Hematopoietic multipotent progenitor cell treated with erythropoietin and hydrocortisone succinate and interleukin-3 and kit ligand, for 17 days (in vitro differentiated cells): ENCODE measurements at places on chromosomes 3 and 15.

DNA sequence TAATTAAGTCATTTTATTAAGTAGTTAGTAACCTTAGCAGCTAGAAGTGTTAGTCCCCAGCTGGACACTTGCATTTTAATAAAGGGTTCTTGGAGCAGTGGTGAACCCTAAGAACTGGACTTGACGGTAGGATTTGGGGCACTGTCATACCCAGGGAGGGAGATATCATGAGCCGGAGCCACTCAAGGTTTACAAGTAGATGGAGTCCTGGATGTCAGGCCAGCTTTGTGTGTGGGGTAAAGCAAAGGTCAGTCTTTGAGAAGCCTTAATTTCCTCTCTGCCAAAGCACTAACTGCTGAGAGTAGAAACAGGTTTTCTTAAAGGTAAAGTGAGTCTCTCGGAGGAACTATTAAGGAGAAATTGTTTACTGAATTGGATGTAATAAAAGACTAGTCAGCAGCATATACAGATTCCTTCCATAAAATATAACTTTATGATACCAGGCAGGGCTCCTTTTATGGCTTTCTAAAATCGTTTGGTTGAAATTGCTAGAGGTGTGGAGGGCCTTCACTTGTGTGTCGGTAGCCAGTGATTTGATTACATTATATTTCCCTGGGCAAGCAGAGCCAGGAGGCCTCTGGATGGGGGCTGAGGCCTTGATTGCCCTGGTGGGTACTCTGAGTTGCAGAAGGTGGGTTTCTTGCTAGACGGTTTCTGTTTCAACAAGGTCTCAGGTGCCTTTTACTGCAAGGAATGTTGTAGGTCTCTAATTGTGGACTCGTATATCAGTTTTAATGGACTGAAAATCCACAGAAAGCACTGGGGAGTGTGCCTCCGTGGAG lies 23.1 kb downstream of the SQOR start:
- DNase-seq, result no peak

DNA sequence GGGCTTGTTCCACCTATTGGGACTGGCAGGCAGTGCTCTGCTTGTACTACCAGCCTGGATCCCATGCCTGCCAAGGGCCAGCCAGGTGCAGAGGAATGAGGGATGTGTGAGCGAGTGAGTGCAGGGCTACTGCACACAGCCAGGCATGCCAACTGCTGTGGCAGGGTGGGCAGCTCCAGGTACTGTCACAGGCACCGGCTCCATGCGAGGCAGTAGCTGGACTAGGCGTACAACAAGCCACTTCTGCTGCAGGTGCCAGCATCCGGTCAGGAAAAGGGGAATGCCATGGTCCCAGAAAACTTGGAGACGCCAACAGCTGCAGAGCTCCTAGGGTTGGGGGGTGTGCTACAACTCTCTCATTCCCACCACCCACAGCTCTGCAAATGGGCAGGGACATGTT lies 1356.7 kb downstream of the SI start:
- no peak for DNase-seq

- no peak for DNase-seq
Observed at GRCh38 chr3:110174908-110175307, 837.6 kb upstream of the DPPA4 start.

GRCh38 chr3:69433969-69434325 lies 48.1 kb upstream of the FRMD4B start:
- no peak for DNase-seq

GRCh38 chr3:161049683-161050248 lies 55.4 kb downstream of the B3GALNT1 start:
- no peak for DNase-seq

- no peak for DNase-seq
Observed at GRCh38 chr15:33813891-33814290, 154.4 kb upstream of the CHRM5 start.

GRCh38 chr3:123395235-123395634 lies 53.7 kb downstream of the ADCY5 start:
- DNase-seq, result no peak

- DNase-seq, result no peak
Observed at GRCh38 chr15:101070502-101071273, 151.5 kb downstream of the LRRK1 start.

DNA sequence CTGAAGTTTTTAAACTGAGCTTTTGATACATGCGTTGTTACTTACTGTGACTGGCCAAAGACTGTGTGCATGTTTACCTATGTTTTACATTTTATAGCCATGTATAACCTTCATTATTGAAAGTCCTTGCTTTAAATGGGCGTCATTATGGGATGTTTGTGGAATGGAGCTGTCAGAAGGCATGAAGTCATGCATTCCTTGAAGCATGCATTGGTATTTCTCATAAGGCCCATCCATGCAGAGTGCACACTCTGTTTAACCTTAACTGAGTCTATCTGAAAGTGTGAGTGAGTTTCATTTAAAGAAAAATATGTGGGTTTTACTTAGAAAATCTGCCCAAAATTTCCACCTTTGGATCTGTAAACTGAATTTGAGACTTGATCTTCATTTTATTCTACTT lies 51.1 kb downstream of the PSMD6 start:
- no peak for DNase-seq

DNA sequence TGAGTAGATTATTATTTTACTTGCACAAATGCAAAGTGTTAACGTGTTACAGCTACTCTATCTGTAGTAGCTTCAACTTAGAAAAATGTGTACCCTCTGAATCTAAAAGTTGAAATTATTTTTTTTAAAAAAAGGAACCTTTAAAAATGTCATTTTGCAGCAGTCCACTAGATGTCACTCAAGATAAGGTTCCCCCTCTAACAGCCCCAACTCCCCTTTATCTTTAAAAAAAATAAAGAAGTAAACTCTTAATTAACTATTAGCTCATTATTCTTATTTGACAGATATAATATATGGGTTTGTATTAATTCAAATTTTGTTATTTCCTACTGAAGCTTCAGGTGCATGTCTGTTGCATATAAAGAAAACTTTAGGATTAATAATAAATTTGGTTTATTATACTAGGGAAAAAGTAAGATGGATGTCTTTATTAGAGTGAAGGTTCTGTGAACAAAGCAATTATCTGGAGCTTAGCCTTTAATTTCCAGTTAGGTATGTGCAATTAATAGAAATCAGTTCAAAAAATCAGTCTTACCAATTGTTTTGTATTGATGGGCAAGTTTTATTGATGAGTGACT lies 288.5 kb downstream of the VGLL3 start:
- no peak for DNase-seq

- no peak for DNase-seq
Observed at GRCh38 chr3:141049681-141050080, 1.5 kb upstream of the SPSB4 start.

DNA sequence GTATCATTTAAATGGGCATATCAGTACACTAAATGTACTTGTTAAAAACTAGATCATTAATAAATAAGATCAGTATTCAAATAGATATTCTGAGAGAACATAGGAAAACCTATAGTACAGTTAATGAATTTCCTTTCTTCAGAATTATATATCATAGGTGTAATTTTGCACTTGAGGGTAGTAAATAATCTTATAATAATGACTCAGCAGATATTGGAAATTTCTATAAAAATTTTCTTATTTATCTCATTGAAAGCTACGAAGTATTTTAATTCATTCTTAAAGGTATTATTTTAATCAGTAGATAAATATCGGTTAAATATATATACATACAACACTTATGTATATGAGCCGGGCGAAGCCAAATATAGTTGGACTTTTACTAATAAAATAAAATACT lies 300.9 kb upstream of the SOX2 start:
- DNase-seq, result no peak

DNA sequence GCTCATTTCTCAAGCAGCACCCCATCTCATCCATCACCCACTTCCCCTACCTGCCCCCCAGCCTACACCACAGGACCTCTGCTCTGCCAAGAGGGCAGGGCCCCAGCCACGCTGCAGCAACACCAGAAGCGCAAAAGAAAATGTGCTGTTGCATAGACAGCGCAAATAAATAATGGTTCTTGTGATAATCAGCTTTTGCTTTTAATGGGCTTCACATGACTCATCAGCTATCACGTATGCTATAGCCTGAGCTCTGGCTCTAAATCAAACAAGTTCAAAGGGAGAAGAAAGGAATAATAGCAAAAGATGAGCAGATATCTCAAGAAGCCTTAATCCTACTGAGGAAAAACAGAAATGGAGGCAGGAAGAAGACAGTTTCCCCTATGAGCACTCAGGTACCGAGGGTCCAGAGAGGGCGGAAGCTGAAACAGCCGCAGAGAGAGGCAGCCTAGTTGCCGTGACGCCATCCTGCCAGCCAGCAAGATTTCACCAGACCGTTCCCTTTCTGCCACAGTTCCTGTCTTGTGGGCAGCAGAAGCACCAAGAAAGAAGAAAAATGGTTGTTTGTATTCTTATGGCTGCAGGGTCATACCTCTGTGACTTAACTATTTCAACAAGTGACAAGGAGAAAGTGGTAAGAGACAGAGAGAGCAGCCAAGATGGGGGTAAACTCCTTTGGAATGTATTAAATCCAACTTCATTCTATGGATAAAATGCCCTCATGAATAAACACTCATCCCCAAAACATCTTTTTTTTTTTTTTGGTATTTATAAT lies 22.0 kb downstream of the RAB27A start:
- DNase-seq, result no peak

DNA sequence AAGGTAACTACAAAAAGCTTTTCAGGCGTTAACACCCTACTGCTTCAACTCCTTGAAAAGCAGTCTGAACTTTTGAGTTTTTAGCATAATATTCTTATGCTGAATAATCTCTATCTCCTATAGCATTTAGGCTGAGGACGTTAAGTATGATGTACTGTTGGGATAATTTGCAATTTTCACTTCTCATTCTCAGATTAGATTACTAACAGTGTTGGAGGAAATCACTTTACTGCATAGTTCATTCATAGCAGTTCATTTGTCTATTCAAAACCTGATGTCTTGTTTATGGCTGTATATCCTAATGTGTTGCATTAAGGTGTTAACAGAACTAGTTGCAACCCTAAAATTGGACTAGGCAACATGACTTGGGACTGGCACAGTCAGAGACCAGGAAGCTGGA lies 983.1 kb downstream of the FHIT start:
- DNase-seq, result no peak
